ENCODE measurements at places on chromosomes 2 and 18. TPM values are rescaled to one million over a fixed set of nuclear protein-coding genes. Genes with fewer than 3 reads are reported as not detected.

- no peak for DNase-seq
- H3K27me3 ChIP-seq = no peaks in the 10 kb centered on the region
- no peak overlapping the region for H3K27ac ChIP-seq
- H3K4me1 ChIP-seq = no peaks in the 10 kb centered on the region
- no peaks in the 10 kb centered on the region for H3K36me3 ChIP-seq
These were observed 121.7 kb upstream of the B3GNT2 start for GRCh38 chr2:62074233-62074632.

Gene PPP4R1
- 66.7 TPM for total RNA-seq

DNA sequence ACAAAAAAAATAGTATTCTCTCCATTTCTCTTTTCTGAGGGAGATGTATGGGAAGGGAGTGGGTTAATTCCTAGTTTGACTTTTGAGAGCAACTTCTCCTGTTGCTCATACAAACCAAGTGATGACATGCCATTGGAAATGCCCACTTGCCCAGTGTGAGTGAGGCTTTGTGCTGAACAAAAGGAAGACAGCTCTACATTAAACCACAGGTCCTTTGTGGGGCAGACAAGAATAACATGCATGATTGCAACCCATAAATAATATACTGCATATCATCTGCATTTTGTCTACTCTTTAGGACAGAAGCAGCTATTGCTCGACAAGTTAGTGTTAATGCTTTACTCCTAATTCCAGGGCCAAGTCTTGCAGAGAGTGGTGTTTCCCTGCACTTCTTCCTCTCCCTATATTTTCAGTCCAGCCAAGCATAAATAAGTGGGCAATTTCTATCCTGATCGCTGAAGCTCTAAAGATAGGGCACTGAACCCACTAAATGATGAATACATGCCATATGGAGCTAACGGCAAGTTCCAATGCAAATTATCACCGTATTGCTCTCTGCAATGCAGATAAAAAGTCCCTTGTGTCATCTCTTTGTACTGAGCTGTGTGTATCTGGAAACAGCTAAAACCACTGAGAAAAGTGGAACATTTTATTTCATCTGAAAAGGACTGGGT lies 19.4 kb upstream of the EHBP1 start:
- no peaks in the 10 kb centered on the region for H3K27me3 ChIP-seq
- no peak overlapping the region for H3K27ac ChIP-seq
- H3K4me3 ChIP-seq = no peak overlapping the region
- no peak for DNase-seq

GRCh38 chr2:105489168-105489878 lies 90.5 kb upstream of the FHL2 start:
- H3K27ac ChIP-seq = no peak overlapping the region
- no peaks in the 10 kb centered on the region for H3K27me3 ChIP-seq
- no peaks in the 10 kb centered on the region for H3K4me1 ChIP-seq
- H3K36me3 ChIP-seq = no peaks in the 10 kb centered on the region

- no peaks in the 10 kb centered on the region for H3K36me3 ChIP-seq
- H3K27ac ChIP-seq = no peak overlapping the region
- no peaks in the 10 kb centered on the region for H3K27me3 ChIP-seq
- no peak overlapping the region for H3K4me3 ChIP-seq
These were observed 9.9 kb downstream of the AQP12B start for GRCh38 chr2:240672701-240673190.

DNA sequence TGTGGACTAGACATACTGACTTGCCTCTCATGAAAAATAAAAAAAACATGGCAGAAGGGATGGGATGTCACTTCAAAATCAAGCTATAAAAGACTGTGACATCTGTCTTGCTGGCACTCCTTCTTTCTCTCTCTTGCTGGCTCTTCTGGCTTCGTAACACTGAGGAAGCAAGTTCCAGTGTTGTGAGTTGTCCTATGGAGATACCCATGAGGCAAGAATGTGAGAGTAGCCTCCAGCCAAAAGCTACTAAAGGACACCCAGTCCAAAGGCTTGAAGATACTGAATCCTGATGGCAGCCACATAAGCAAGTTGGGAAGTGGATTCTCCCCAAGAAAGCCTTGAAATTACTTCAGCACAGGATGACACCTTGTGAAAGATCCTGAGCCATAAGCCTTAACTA lies 376.1 kb upstream of the TMEFF2 start:
- no peaks in the 10 kb centered on the region for H3K36me3 ChIP-seq
- no peak overlapping the region for H3K4me3 ChIP-seq
- no peak for DNase-seq
- no peak overlapping the region for H3K27ac ChIP-seq
- H3K27me3 ChIP-seq = no peaks in the 10 kb centered on the region

Gene C2orf80
- total RNA-seq = not detected

DNA sequence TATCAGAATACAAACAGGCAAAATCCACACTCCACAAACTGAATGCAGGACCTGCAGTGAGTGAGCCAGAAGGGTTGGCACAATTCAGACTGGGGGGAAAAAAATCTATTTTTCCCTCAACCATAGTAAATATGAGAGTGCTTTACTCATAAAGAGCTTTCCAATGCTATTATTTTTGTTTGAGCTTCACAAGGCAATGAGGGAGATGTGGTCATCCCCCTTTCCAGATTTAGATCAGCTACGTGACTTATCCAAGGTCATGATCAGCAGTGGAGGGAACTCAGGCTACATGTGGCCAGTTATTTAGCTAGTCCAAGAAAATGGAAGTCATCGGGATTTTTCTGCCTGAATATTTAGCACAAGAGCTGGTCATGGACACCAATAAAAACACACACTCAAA lies 120.4 kb upstream of the KLF7 start:
- no peak for DNase-seq
- no peak overlapping the region for H3K27ac ChIP-seq
- no peaks in the 10 kb centered on the region for H3K36me3 ChIP-seq

Gene PSTPIP2
- 6.4 TPM for total RNA-seq

Gene FBLN7
- total RNA-seq = 11.0 TPM

Gene UGT1A4
- not detected for total RNA-seq

GRCh38 chr18:6311456-6312215 lies 103.1 kb downstream of the L3MBTL4 start:
- no peak overlapping the region for H3K4me3 ChIP-seq
- no peak for DNase-seq
- no peaks in the 10 kb centered on the region for H3K36me3 ChIP-seq
- no peaks in the 10 kb centered on the region for H3K4me1 ChIP-seq
- H3K27ac ChIP-seq = no peak overlapping the region

GRCh38 chr2:128477026-128477820 lies 158.6 kb upstream of the HS6ST1 start:
- H3K27me3 ChIP-seq = no peaks in the 10 kb centered on the region
- no peaks in the 10 kb centered on the region for H3K4me1 ChIP-seq

DNA sequence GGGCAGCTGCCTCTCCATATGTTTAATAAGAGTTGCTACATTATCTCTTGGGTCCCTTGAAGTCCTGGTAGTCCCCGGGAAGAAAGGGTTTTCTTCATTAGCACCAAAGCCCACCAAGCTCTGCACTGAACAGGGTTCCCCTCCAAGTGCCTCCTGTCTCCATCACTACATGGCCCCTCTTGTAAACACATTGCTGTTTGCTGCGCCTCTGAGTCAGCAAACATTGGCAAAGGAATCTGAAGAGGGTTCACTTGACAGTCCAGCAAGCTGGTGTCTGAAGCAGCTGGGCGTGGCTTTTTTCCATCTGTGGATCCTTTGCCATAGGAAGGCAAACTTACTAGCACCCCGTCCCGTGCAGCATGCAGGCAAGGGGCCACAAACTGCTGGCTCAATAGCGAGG lies 82.8 kb downstream of the TEX51 start:
- no peak for DNase-seq
- H3K4me3 ChIP-seq = no peak overlapping the region
- no peaks in the 10 kb centered on the region for H3K36me3 ChIP-seq
- no peak overlapping the region for H3K27ac ChIP-seq
- no peaks in the 10 kb centered on the region for H3K4me1 ChIP-seq

Gene NCKAP5
- total RNA-seq = 6.1 TPM

DNA sequence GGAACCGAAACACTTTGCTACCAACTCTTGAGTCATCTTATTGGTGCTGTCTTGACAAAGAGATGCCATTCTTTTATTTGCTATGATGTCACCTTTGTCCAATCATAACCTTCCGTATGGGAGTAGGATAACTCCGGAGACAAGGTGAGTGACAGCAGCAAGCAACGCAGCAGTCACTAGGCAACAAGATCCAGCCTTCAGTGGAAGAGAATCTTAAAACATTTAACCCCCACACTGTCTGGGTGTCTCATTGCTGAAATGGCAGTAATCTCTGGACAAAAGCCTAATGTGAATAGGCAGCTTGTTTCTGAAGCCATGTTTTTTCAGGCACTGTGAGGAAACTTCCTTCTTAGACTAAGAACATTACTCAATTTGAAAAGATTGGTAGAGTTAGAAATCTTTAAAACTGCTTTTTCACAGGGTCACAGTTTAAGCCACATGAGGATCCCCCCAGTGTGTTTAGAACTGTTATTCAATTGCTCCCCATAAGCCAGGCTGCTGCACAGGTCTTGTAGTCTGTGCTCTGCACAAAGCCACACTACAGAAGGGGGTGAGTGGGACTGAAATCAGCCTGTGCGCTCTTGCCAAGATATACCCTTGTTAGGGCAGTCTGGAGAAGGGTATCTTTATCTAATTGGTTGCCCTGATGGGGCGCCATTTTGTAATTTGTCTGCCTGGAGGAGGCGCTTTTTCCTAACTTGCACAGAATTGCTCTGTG lies 131.5 kb upstream of the STON1 start:
- no peaks in the 10 kb centered on the region for H3K36me3 ChIP-seq
- H3K27me3 ChIP-seq = no peaks in the 10 kb centered on the region
- H3K4me3 ChIP-seq = no peak overlapping the region

GRCh38 chr2:15790838-15791237 lies 149.5 kb upstream of the MYCN start:
- no peaks in the 10 kb centered on the region for H3K36me3 ChIP-seq
- H3K4me3 ChIP-seq = no peak overlapping the region
- H3K27ac ChIP-seq = no peak overlapping the region
- no peaks in the 10 kb centered on the region for H3K4me1 ChIP-seq
- H3K27me3 ChIP-seq = no peaks in the 10 kb centered on the region

DNA sequence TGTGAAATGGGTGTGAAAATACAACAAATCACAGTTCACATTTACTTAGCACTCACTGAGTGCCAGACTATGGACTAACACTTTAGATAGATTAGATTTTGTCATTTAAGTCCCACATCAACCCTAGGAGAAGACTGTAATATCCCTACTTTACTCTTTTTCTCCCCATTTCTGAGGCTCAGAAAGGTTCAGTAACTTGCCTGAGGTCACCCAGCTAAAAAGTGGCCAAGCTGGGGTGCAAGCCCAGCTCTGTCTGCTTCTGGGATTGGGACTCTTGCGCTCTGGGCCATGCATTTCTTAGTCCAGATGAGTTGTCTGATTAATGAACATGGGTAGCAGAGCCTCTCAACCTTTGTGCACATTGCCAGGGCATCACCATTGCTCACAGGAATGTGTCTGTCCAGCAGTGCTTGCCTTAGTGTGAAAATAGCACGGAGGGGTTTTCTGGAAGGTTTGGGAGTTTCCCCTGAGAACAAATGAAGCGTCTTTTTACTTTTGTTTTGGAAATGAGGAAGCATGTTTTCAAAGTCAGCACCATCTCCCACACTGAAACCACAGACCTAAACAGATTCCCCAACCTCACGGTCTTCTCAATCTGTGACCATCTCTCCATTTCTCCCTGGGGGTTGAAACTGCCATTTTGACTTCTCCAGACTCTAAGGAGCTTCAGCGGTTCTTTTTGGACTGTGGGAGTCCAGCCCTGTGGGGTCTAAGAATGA lies 31.9 kb downstream of the NRP2 start:
- no peaks in the 10 kb centered on the region for H3K36me3 ChIP-seq
- peak overlapping the region; percentile 55 for H3K27ac ChIP-seq
- H3K4me3 ChIP-seq = no peak overlapping the region
- no peaks in the 10 kb centered on the region for H3K27me3 ChIP-seq

Gene SPC25
- 1.1 TPM for total RNA-seq

DNA sequence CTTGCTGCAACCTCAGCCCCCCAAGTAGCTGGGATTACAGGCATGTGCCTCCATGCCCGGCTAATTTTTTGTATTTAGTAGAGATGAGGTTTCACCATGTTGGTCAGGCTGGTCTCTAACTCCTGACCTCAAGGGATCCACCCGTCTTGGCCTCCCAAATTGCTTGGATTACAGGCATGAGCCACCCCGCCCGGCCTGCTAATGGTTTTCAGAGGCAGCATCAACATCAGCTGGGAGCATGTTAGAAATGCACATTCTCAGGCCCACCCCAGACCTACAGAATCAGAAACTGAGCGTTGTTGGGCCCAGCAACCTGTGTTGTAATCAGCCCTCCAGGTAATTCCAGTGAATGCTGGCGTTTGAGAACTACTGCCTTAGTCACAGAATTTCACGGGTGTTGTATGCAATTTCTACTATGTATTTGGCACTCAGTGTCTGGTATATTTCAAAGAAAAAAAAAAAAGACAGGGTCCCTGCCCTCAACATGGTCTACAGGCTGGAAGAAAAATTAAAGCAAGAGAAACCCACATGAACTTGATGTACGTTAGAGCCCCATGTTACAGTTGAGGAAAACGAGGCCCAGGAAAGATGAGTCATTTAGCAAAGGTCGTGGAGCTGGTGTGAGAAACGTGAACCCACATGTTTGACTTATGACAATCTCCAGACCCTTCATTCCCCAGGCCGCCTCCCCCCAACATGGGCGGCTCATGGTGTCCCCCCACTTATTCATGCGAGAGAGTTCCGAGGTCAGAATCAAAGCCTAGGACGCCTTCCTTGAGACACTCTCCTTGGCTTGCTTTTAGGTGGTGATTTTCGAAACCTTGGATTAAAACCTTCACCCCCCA lies 35.3 kb downstream of the SH3BP4 start:
- no peaks in the 10 kb centered on the region for H3K36me3 ChIP-seq
- H3K4me3 ChIP-seq = no peak overlapping the region
- no peaks in the 10 kb centered on the region for H3K27me3 ChIP-seq
- H3K27ac ChIP-seq = no peak overlapping the region
- no peak for DNase-seq

DNA sequence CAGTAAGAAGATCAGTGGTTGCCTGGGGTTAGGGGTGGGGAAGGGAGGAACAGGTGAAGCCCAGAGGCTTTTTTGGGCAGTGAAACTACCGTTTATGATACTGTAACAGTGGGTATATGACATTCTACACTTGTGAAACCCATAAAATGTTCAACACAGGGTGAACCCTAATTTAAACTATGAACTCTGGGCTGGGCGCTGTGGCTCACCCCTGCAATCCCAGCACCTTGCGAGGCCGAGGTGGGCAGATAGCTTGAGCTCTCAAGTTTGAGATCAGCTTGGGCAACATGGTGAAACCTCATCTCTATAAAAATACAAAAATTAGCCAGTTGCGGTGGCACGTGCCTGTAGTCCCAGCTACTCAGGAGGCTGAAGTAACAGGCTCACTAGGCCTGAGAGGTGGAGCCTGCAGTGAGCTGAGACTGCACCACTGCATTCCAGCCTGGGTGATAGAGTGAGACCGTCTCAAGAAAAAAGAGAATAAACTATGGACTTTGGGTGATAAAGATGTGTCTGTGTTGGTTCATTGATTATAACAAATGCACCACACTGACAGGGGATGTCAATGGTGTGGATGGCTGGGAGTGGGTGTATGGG lies 17.6 kb upstream of the USP14 start:
- no peaks in the 10 kb centered on the region for H3K4me1 ChIP-seq
- H3K36me3 ChIP-seq = no peaks in the 10 kb centered on the region
- no peak overlapping the region for H3K27ac ChIP-seq
- no peak for DNase-seq
- no peak overlapping the region for H3K4me3 ChIP-seq

Gene ARHGAP15
- 13.4 TPM for total RNA-seq

GRCh38 chr2:239443102-239443620 lies 42.3 kb upstream of the HDAC4 start:
- no peaks in the 10 kb centered on the region for H3K36me3 ChIP-seq
- peaks cover 11% of the 10 kb centered on the region for H3K27me3 ChIP-seq
- H3K4me1 ChIP-seq = peaks cover 8% of the 10 kb centered on the region
- DNase-seq = no peak

Gene GCFC2
- total RNA-seq = 31.5 TPM
